ENCODE measurements at places on chromosomes 3 and 15.

GRCh38 chr3:53175613-53176540 is 14.9 kb downstream of the PRKCD start:
- no peak for DNase-seq

DNA sequence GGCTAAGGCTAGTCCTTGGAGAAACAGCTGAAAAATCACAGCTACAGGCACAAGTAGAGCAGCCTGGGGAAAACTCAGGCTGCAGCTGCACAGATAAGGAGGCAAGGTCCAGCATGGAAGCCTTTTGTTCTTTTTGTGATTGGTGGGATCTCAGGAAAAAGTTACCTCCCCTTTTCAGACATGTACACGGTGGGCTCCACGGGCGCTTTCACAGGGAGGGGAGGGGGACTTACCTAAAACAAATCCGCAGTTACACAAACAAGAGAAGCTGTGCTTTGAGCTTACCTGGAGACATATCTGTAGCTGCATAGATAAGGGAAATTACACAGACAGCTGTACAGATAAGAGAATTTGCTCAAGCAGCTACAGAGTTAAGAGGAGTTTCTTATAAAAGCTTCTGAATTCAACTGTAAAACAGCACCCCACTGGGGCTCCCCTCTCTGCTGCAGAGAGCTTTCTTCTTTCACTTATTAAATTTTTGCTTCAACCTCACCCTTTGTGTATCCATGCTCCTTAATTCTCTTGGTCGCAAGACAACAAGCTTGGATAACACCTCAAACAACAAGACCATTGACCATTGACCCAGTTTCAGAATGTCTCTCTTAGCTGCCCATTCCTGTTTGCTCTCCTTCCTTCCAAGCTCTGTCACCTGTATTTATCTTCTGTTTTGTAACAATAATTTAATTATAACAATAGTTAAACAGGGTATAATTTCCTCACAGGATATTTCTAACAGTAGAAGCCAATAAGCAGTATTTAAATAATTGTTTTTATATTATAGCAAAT is 10.9 kb upstream of the CD200 start:
- DNase-seq: no peak

- DNase-seq: no peak
Observed at GRCh38 chr3:23440416-23441294, 237.5 kb downstream of the UBE2E2 start.

GRCh38 chr15:49273734-49274318 is 103.8 kb downstream of the GALK2 start:
- DNase-seq: no peak

DNA sequence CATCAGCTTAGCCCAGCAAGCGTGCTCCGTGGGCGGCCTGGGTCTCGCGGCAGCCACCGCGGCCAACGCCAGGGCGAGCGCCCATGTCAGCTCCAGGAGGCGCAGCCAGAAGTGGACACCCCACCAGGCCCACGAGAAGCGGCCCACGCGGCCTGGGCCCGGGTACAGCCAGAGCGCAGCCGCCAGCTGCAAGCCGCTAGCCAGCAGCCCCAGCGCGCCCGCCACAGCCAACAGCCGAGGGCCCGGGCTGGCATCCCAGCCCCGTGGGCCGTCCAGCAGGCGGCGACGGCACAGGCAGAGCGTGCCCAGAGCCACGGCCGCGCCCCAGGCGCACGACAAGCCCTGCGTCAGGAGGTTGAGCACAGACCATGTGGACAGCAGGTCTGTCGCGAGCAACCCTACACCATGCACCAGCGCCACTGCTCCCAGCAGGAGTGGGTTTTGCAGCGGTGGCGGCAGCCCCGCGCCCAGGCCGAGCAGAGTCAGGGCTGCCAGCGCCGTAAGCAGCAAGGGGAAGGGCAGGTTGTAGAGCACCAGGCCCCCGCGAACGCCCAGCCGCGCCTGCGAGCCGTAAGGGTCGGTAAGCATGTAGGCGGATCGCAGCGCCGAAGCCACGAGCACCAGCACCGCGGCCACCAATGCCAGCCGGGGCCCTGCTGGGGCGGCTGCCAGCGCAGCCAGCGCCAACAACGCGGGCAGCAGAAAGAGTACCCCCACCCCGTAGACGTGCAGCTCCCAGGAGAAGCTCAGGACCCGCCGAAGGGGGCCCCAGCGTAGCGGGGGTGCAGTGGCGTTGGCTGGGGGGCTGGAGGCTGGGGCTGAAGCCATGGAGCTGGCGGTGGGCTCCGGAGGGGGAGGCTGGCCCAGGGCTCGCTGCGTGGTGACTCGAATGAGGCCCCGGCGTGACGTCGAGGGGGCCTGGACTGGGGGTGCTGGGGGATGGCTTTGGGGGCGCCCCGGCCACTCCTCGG is 4.9 kb downstream of the PRRT3 start:
- DNase-seq: peak; percentile 90

GRCh38 chr15:59400103-59400813 is 27.6 kb upstream of the MYO1E start:
- no peak for DNase-seq

GRCh38 chr15:69104050-69104750 is 56.2 kb upstream of the GLCE start:
- no peak for DNase-seq

DNA sequence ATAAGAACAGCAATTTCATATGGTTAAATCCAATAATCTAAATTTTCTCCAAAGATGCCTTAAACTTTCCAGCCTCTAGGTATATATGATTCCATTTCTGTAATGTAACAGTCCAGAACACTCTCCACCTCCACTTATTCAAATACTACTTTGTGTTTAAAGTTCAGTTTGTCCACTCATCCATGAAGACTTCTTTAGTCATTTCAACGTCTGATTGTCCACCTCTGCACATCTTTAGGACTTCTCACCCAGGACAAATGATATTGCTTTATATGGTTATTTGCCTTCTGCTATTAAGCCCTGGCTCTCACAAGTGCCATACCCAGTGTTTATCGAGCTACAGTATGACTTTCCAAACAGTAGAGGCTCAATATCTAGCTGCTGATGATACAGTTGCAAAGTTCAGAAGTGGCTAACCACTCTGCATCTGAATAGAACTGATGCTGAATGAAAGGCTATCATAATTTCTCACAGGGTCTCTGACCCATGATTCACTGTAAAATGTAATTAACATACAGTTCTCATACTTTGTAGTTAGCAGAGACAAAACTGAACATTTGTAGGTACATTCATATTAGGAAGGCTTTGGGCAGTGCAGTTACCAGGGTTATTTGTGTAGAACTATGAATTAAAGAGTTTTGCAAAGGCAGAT is 93.7 kb upstream of the MBNL1 start:
- no peak for DNase-seq

DNA sequence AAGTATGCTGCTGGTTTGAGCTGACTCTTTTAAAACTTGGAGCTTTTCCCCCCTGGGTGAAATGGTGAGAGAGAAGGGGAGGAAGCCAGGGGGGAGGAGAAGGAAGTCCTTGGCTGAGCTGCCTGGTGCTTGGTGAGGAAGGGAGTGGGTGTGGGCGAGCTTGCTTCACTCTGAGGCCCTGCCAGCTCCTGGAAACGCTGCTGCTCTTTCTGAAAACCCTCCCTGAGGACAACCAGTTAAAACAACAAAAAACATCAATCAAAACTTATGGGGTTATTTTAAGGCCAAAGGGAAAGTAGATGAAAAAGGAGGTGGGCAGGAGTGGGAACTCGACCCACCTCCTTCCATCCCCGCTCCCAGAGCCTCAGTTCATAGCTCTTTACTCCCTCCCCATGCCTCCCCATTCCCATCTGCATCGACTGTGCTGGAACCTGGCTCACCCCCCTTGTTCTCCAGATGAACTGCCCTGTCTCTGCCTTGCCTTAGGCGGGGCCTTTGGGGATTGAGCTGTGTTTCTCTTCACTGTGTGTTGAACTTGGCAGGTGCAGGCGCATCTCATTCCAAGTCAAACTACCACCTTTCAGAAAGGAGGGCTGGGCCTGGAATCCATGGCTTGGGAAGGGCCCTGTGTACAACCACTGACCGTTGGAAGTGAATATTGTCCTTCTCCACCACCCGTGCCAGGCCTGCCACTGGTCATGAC is 166.1 kb downstream of the ZNF621 start:
- no peak for DNase-seq

- no peak for DNase-seq
Observed at GRCh38 chr3:154956815-154957214, 123.3 kb upstream of the MME start.

- no peak for DNase-seq
Observed at GRCh38 chr3:99400352-99400751, 238.0 kb upstream of the COL8A1 start.

GRCh38 chr3:3799173-3800079 is at the start of gene LRRN1:
Gene LRRN1, plus strand, starts transcription at chr3:3799431. Its CDS starts 45,211 bp downstream, at chr3:3844642.
- no peak for DNase-seq

DNA sequence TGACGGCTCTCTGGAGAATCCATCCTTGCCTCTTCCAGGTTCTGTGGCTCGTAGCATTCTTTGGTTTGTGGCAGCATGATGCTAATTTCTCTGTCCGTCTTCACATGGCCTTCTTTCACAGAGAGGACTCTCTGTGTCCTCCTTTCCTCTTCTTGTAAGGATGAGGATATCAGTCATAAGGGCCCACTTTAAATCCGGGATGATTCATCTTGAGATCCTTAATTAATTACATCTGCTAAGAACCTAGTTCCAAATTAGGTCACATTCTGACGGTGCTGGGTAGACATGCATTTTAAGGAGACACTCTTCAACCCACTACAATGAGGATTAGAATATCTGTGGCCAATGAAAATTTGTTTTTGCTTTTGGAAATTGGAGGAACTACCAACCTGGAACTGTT is 15.7 kb upstream of the GXYLT2 start:
- no peak for DNase-seq

DNA sequence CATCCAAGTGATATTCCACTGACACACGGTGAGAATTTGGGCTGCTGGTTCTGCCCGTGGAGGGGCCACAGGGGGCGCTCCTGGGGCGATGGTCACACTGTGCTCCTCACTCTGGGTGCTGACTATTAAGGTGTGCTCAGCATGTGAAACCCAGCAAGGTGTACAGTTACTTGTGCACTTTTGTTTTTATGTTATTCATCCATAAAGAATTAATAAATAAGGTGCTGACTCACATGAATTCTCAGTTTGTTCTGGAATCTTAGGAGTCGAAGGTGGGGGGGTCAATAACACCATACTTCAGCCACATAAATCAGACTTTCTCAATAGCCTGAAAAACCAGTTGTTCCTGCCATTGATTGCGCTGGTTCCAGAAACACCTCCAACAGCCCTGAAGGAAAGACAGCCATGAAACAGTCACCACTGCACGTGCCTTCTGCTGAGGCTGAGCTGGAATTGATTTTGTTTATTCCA is 53.5 kb upstream of the SPATA12 start:
- DNase-seq: no peak

DNA sequence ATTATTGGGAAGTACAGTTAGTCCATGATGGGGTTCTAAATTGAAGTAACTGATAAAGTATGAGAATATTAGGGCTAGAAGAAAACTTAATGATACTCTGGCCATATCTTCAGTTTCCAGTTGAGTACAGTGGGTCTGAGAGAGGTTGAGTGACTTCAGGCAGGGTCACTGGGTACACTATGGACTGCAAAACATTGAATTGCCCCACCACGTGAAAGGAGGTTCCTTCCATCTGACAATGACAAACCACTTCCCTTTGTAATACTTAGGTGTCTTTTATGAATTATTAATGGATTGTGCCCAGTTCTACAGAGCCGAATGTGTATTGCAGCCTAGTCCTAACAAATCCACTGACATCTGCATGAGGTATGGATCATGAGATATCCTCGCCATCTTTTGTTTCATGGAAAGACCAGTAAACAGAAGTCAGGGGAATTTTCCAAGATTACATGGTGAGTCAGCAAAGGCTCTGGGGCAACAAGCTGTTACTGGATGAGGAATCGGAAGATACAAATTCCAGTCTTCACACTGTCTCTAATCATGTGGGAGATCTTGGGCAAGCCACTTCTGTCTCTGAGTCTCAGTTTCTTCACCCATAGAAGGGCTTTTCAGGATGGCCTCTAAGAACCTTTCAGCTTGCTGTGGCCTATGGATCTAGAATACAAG is 66.5 kb upstream of the BCL6 start:
- no peak for DNase-seq

GRCh38 chr3:38827791-38828190 is 11.8 kb upstream of the SCN10A start:
- no peak for DNase-seq

GRCh38 chr3:96779810-96780209 is 34.6 kb upstream of the EPHA6 start:
- DNase-seq: no peak

DNA sequence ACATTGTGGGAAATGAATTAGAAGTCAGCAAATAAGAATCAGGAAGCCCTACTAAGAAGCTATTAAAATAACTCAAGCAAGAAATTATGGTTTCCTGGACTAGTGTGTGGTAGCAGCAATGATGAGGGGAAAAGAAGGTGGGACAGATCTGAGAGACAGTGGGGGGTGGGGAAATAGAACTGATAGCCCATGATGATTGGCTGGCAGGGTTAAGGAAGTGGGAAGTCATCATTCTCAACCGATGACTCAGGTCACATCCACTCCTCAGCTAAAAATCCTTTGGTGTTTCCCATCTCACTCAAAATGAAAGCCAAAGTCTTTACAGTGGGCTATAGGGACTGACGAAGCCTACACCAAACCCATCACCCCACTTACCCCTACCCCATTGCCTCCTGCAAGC is 153.9 kb upstream of the ARHGEF26 start:
- no peak for DNase-seq

DNA sequence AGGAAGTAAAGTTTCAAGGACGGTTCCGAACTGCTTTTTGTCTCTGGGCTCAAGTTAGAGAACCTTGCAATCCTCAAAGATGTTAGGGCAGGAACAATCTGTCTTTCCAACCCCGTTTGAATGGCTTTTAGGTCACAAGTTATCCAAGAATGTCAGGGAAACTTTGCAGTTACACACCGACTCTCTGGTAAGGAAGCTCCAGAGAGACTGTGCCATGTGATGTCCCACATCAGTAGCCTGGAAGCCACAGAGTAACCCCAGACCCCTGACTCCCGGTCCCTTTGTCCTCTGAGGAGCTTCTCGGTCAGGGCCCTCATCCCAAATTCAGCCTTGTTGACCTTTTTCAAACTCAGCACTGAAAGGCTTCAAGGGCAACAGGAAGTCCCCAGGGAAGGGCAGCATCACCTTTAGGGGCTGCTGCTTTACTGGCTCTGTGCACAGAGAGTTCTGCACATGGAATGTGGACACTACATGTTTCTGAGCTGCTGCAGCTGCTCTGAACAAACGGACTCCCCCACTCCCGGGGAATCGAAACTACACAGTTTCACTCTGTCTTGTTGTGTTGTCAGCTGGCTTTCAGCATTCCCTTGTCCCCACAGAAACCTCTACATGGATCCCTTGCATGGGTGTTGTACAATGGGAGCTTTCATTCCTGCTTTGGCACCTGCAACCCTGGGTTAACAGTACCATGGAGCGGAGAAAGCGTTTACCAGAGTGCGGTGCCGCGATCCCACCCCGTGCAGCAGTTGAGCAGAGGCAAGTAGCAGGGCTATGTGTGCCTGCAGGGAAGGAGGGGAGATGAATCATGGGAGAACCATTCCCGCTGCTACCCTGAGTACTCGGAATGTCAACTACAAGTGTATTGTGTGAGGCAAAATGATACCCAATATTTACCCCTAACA is 408.2 kb upstream of the THBS1 start:
- peak; percentile 51 for DNase-seq
